Glutamatergic neuron (in vitro differentiated cells): ENCODE measurements at places on chromosomes 5 and 9. TPM values are rescaled to one million over a fixed set of nuclear protein-coding genes. Genes with fewer than 3 reads are reported as not detected.

Gene TBCA
- total RNA-seq: 208 TPM

- H3K27me3 ChIP-seq: no peaks in the 10 kb centered on the region
- no peaks in the 10 kb centered on the region for H3K36me3 ChIP-seq
- H3K4me3 ChIP-seq: no peak overlapping the region
- H3K4me1 ChIP-seq: peaks cover 20% of the 10 kb centered on the region
- no peak for DNase-seq
Observed at GRCh38 chr5:23411200-23411599, 96.2 kb upstream of the PRDM9 start.

Gene GFI1B
- not detected for total RNA-seq

Gene IFNA5
- not detected for total RNA-seq

DNA sequence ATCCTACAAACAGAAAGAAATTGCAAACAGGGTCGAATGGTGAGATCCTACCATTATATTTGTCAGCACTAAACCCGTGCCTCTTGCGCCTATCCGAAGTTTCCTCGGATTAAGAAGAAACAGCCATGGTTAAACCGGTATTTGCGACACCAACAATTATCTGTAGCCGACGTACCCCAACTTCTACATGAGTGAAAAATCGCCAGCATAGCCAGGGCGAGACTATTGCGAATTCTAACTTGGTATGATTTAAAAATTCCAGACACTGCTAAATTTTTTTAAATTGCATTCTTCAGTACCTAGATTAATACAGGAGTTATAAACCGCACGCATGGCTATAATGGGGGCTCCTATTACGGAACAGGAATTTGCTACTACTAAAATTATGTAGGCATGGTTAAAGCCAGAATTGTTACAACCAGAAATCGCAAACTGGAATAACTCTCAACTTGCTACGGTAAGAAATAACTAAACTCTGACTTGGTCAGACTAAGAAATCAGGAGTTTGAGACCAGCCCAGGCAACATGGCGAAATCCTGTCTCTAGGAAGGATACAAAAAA, 25.3 kb upstream of the ANXA2R start:
- H3K27me3 ChIP-seq: peaks cover 9% of the 10 kb centered on the region
- DNase-seq: no peak
- peaks cover 1% of the 10 kb centered on the region for H3K36me3 ChIP-seq
- H3K4me3 ChIP-seq: peak overlapping the region; percentile 95
- H3K27ac ChIP-seq: peak overlapping the region; percentile 93

DNA sequence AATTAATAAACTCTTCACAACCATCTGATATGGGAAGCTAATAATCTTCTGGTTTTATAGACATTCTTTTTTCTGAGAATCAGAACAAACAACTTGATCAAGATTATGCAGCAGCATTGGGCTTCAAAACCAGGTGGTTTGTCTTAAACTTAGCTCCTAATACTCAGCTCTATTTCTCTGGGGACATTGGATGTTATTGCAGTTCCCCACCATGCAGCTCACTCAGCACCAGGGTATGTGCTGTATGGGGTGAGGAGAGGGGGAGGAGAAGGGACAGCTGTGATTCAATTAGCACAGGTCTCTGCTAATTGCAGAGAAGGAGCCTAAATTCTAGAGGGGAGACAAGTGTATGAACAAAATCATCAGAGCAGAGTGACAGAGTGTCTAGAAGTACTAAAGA, 210.7 kb upstream of the TNC start:
- no peaks in the 10 kb centered on the region for H3K27me3 ChIP-seq
- DNase-seq: no peak
- H3K36me3 ChIP-seq: no peaks in the 10 kb centered on the region
- peaks cover 4% of the 10 kb centered on the region for H3K4me1 ChIP-seq
- no peak overlapping the region for H3K4me3 ChIP-seq

Gene OR1J2
- not detected for total RNA-seq

Gene RMRP
- total RNA-seq: 35,708 TPM

- DNase-seq: no peak
- H3K36me3 ChIP-seq: no peaks in the 10 kb centered on the region
- no peak overlapping the region for H3K27ac ChIP-seq
Observed at GRCh38 chr5:56317923-56318561, 84.9 kb upstream of the ANKRD55 start.

- H3K4me1 ChIP-seq: peaks cover 10% of the 10 kb centered on the region
- no peak for DNase-seq
- H3K27me3 ChIP-seq: peaks cover 5% of the 10 kb centered on the region
- H3K27ac ChIP-seq: peak overlapping the region; percentile 36
- H3K36me3 ChIP-seq: no peaks in the 10 kb centered on the region
Observed at GRCh38 chr5:121962347-121962670, 534 bp downstream of the SRFBP1 start.

GRCh38 chr5:27315363-27316270, 277.2 kb upstream of the CDH9 start:
- no peaks in the 10 kb centered on the region for H3K36me3 ChIP-seq
- H3K27me3 ChIP-seq: no peaks in the 10 kb centered on the region
- H3K4me1 ChIP-seq: peaks cover 2% of the 10 kb centered on the region
- no peak overlapping the region for H3K4me3 ChIP-seq
- no peak overlapping the region for H3K27ac ChIP-seq

DNA sequence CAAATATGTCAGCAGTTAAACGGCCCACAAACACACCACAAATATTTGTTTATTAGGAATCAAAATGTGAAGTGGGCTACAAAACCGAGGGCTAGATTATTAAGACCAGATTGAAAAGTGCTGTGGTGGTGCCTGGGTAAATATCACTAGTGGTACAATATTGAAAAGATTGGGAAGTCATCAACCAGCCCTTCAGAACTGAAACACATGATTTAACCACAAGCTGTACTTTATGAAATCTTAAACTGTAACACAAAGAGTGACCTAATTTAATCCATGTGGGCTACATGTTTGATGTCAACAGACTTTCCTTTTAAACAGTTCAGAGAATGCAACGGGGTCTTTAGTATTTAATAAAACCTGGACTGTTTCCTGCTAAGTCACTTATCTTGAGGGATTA, 182.3 kb downstream of the SPATA31D1 start:
- no peaks in the 10 kb centered on the region for H3K36me3 ChIP-seq
- H3K4me1 ChIP-seq: peaks cover 2% of the 10 kb centered on the region

GRCh38 chr5:156686796-156687195, 163.3 kb upstream of the PPP1R2B start:
- peak overlapping the region; percentile 18 for H3K27ac ChIP-seq
- H3K4me3 ChIP-seq: peak overlapping the region; percentile 3
- H3K4me1 ChIP-seq: peaks cover 11% of the 10 kb centered on the region
- no peaks in the 10 kb centered on the region for H3K36me3 ChIP-seq
- peak; percentile 17 for DNase-seq

GRCh38 chr5:37628876-37629275, 211.0 kb downstream of the GDNF start:
- DNase-seq: no peak
- no peaks in the 10 kb centered on the region for H3K27me3 ChIP-seq
- H3K36me3 ChIP-seq: peaks cover 18% of the 10 kb centered on the region
- H3K4me3 ChIP-seq: no peak overlapping the region
- H3K4me1 ChIP-seq: no peaks in the 10 kb centered on the region
- H3K27ac ChIP-seq: no peak overlapping the region

Gene HINT2
- 48.1 TPM for total RNA-seq

Gene CENPK
- total RNA-seq: 11.9 TPM

DNA sequence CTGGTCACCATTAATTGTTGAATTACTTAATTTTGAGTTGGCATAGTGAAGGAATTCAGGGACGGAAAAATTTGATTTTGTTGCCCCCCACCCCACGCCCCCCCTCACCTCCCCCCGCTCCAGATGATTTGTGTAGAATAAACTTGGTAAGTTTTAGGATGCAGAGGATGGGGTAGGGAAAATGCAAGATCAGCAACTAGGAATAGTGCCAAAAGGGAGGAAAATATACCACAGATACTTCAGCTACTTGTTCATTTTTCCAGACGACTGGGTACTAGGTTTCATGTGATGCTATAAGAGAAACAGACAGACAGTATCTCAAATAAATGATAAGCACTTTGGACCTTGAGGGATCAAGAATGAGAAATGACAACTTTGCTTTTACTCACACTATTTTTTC, 862.2 kb upstream of the SEMA6A start:
- no peak overlapping the region for H3K27ac ChIP-seq
- no peak for DNase-seq
- H3K4me3 ChIP-seq: no peak overlapping the region
- no peaks in the 10 kb centered on the region for H3K27me3 ChIP-seq

DNA sequence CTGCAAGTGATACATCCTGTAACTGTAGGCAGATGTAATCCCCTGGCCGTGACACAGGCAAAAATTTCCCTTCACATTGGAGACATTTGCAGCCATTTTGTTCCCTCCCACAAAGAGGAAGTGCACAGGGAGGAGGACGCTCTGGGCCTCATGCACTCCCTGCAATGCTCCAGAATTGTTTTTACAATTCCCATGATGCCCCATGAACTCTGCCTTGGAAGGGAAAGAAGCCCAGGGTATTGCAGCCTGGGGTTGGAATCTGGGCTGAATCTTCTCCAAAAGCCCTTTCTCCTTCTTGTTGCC, 491.7 kb downstream of the CCDC171 start:
- H3K4me1 ChIP-seq: peaks cover 2% of the 10 kb centered on the region
- H3K36me3 ChIP-seq: no peaks in the 10 kb centered on the region
- no peak overlapping the region for H3K4me3 ChIP-seq
- H3K27me3 ChIP-seq: peaks cover 2% of the 10 kb centered on the region

GRCh38 chr9:14304259-14304658, 9.7 kb downstream of the NFIB start:
- H3K36me3 ChIP-seq: no peaks in the 10 kb centered on the region
- H3K27me3 ChIP-seq: no peaks in the 10 kb centered on the region
- H3K4me3 ChIP-seq: no peak overlapping the region
- no peak for DNase-seq
- no peaks in the 10 kb centered on the region for H3K4me1 ChIP-seq

- H3K27me3 ChIP-seq: peaks cover 2% of the 10 kb centered on the region
- H3K36me3 ChIP-seq: peaks cover 5% of the 10 kb centered on the region
- no peak overlapping the region for H3K27ac ChIP-seq
- H3K4me3 ChIP-seq: no peak overlapping the region
- no peak for DNase-seq
Observed at GRCh38 chr9:124443625-124444024, 6.6 kb upstream of the ADGRD2 start.

Gene EQTN
- not detected for total RNA-seq
